ENCODE measurements at places on chromosomes 3 and 15. TPM values are rescaled to one million over a fixed set of nuclear protein-coding genes. Genes with fewer than 3 reads are reported as not detected.

DNA sequence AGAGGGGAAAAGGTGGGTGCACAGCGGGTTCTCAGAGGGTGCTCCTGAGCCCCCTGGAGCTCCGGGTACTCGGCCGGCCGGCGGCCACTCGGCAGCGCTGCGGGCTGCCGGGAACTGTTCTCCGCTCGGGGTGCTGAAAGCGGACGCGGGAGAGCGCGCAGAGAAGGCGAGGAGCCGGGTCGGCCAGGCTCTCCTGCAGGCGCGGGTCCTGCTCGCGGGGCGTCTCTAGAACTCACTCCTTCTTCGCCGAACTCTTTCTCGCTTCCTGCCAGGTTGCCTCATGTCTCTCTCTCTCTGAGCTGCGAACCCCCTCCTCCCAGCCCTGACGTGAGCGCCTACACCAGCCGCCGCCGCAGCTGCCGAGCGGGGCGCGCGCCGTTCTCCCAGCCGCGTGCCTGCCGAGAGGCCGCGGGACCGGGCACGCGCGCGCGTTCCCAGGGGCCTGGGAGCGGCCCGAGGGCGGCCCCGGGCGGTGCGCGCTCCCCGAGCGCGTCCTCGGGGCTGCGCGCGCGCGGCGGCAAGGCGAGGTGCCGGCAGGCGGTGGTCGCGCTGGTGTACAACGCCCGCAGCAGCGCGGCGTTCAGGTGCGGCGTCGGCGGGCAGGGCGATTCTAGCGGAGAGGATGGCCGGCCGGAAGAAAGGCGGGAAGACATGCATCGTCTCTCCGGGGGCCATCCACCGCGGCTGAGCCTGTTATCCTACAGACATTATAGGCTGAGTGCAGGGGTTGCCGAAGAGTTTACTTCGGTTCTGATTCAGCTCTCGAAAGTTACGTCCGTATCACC, at the start of gene PEX5L:
Gene PEX5L, minus strand, starts transcription at position 267 of the 785 bp plus-strand sequence. CDS start 338 bp downstream, outside the sequence.
- DNase-seq, result peak; percentile 43

- no peak for DNase-seq
Measured at GRCh38 chr3:4529876-4530588, 36.9 kb downstream of the ITPR1 start.

DNA sequence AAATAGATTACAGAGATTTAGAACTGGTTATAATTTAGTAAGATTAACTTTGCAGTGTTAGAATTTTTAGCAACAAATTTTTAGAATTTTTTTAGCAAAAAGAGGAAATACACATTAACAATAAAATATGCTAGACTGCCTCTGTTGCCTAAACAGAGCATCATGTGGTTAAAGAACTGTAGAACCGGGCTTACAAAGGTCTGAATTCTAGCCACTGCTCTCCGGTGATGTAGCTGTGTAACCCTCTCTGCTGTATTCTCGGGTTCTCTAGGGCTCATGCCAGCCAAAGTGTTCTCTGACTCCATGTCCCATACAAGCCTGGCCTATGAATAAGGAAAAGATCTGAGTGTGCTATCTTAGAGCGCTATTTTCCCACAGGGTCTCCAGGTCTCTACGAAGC, 2.9 kb upstream of the P2RY12 start:
- no peak for DNase-seq

DNA sequence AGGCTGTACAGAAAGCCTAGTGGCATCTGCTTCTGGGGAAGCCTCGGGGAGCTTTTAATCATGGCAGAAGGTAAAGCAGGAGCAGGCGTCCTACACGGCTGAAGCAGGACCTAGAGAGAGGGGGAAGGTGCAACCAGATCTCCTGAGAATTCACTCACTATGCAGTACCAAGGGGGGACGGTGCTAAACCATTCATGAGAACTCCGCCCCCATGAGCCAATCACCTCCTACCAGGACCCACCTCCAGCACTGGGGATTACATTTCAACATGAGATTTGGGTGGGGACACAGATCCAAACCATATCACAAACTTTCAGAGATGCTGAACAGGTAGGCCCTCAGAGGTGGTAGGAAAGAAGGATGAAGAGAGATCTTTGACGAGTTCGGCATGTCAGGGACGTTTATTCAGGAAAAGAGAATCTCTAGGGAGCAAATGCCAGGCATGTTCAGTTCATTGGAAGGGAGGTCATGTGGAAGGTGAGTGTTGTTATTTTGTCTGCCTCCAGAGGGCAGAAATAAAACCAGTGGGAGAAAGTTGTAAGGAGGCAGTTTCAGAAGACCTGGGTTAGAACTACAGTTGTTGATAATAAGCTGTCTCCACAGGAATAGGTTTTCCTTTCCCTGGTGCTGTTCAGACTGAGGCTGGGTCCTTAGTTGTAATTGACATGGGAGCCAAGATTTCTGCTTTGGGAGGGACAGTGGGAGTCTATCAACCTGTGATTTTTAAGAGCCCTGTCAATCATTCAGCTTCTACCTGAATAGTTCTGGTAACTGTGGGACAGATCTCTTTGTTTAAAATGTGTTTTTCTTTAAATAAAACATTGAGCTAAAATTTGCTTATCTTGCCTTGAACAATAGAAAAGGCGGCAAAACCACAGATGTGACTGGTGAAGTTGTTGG, 4.3 kb upstream of the FNDC3B start:
- no peak for DNase-seq

DNA sequence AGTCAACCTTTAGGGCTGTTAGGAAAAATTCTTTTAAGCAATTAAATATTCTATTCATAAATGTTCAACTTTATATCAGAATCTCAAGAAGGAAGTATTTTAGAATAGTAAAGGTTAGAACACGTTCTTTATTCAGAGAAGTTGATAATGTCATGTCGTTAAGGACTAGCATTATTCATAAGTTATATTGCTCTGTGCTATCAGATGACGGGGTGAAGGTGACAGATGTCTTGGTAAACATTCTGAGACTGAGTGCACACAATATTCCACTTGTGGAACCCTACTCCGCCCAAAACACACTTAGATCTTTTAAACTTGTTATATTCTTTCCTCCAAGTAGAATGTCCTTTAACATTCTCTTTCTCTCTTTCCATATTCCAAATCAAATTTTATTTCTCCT, 7.9 kb downstream of the AP4E1 start:
- no peak for DNase-seq

- no peak for DNase-seq
Measured at GRCh38 chr3:9102240-9102981, 139.1 kb upstream of the RAD18 start.

GRCh38 chr3:13077431-13078162, 4.4 kb upstream of the IQSEC1 start:
- DNase-seq, result peak; percentile 85

DNA sequence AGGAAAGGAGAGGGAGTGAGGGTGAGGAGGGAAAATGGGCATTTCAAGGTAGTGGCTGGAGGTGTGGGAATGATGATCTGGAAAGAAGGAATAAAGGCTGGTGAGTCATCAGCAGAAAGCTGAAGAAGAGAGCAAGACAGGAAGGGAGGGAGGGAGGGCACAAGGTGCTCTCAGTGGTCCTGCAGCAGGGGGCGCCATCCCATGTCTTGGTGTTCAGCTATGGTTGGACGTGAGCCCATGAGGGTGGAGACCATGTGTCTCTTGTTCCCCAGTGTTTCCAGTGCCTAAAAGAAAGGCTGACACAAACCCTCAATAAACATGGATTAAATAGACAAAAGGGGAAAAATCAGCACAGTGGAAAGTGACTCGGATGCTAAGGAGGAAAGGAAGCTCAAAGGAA, 228.5 kb downstream of the NTRK3 start:
- no peak for DNase-seq

DNA sequence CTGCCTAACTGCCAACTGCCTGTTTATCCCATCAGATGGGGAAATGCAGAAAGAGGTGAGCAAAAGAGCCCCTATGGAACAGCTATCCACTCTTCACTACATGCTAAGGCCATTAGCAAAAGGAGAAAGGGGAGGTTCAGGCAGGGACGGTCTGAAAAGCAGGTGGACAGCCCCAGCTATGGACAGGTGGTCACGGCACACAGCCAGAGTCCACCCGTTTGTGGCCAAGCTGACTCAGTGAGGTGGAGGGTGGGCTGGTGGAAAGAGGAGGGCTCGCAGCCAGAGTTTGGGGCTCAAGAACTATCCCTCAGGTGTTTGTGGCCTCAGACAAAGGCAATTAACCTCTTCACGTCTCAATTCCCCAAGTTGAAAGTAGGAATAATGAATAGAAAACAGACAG, 148.9 kb upstream of the UBE2E1 start:
- no peak for DNase-seq

DNA sequence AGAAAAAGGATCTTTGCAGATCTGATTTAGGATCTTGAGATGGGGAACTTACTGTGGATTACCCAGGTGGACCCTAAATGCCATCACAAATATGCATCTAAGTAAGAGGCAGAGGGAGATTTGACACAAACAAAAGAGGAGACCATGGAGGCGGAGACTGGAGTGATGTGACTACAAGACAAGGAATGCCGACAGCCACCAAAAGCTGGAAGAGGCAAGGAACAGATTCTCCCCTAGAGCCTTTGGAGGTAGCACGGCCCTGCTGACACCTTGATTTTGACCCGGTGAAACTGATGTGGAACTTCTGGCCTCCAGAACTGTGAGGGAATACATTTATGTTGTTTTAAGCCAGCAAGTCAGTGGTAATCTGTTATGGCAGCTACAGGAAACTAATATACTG, 44.0 kb downstream of the GASK1A start:
- no peak for DNase-seq

- no peak for DNase-seq
Measured at GRCh38 chr15:41334293-41335120, 1.8 kb downstream of the NUSAP1 start.

GRCh38 chr3:171865191-171865865, 22.2 kb downstream of the TMEM212 start:
- no peak for DNase-seq

DNA sequence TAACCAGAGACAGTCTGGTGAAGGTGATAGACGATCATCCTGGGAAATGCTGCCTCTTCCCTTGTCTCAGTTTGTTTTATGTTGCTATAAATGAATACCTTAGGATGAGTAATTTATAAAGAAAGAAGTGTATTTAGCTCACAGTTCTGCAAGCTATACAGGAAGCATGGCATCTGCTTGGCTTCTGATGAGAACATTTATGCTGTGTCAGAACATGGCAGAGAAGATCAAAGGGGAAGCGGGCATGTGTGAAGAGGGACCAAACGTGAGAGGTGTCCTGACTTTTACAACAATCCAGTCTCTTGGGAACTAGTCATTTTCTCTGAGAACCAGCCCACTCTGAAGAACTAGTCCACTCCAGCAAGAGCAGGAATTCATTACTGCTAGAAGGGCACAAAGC, 9.6 kb downstream of the CMC1 start:
- no peak for DNase-seq

DNA sequence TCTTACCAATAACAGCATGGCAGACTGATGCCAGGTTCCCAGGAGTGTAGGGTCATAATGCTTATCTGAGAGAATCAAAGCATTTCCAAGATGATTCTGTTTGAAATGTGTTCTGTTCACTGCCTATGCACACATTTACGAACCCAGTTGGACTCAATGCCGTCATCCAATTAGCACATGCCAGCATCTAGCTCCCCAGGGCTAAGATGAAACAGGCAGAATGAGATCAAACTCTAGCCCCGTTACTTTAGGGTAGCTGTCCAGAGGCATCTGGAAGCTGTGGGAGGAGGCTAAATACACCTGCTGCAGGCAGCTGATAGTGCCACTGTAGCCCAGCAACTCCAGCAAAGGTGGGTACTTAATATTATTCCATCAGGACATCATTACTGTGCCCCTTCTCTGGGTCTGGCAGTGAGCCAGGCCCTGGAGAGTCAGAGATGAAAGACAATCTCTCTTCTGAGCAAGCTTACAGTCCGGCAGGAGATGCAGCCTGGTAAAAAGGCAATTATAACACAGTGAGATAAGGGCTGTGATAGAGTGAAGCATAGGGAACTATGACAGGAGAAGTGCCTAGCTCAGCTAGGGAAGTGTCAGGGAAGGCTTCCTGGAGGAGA, 156.4 kb upstream of the PPP2R3A start:
- no peak for DNase-seq

DNA sequence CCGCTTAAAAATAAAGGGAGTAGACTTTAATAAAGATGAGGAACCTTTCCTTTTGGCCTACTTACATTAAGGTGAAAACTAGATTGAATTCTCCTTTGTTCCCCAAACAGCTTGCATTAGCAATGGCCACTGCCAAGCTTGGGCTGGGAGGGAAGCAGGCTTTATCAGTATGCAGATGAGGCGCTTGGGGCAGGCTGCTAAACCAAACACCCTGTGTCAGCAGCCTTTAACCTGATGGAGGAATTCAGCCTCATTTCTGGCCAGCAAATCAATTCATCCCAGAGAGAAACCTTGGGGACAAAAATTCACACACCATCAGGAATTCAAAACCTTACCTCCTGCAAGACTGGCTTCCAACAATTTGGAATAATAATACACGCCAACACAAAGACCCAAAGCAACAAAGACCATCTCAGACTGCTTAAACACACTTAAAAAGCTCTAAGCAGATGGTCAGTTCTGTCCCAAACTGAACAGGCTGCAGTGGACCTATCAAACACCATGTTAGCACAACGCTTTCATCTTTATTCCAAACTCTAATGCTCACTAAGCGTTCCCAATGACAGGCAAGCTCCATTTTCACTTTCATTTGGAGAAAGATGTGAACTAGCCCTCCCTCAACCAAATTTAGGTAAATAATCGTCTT, 255.1 kb upstream of the CMC1 start:
- no peak for DNase-seq

DNA sequence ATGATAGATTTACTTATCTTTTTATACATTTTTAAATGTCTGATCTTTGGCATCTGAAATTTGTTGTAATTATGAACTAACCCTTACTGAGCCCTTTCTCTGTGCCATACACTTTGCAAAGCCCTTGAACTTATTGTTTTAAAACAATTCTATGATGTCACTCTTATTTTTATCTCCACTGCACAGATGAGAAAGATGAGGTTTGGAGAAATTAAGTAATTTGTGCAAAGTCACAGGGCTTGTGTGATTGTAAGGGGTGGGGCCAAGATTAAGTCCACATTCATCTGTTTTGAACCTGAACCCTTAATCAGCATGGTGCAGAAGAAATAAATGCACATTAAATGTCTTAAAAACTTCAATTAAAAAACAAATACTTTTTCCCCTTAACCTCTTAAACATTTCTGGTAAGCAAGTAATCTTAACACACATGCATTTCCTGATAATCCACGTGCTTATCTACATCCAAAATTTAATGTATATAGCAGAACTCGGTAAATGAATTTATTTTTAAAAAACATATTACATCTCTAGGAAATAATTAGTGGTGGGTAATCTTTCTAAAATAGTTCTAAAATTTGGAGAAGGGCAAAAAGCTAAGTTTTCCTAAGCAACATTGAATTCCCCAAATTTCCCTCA, 189.8 kb upstream of the TBC1D5 start:
- DNase-seq, result no peak

DNA sequence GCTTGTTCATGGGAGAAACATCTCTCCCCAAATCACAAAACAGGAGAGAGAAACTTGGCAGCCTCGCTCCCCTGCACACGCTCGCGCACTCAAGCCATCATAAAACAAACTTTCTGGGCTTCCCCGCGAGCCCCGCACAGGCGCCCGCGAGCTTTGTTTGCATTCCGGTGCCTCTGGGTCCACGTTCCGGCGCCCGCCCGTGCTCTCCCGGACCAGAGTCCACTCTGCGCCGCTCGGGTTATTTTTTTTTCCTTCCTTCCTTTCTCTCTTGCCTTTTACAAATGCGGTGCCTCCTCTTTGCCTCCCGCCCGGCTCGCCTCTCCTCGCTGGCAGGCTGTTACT, 363 bp downstream of the MAGI1 start:
- DNase-seq, result no peak

Gene CAMP
- not detected for total RNA-seq

Gene CELSR3
- total RNA-seq, result 0.16 TPM

Gene NUDT16
- 25.0 TPM for total RNA-seq

Gene CX3CR1
- total RNA-seq, result 1.5 TPM

Gene SEMA6D
- total RNA-seq, result 16.5 TPM

Gene HIGD2B
- not detected for total RNA-seq

Gene ADGRG7
- total RNA-seq, result not detected

Gene FBXL22
- total RNA-seq, result 31.0 TPM

Gene ABI3BP
- total RNA-seq, result 28.8 TPM

Data from Right ventricle myocardium superior (tissue), 1 donor.